ENCODE measurements at places on chromosomes 3 and 15. TPM values are rescaled to one million over a fixed set of nuclear protein-coding genes. Genes with fewer than 3 reads are reported as not detected.

CLDN18 gene
- total RNA-seq, result not detected

C3orf20 gene
- 0.10 TPM for total RNA-seq

PPP1R14D gene
- not detected for total RNA-seq

- DNase-seq, result no peak
Observed at GRCh38 chr3:55333046-55333445, 154.1 kb downstream of the WNT5A start.

DNA sequence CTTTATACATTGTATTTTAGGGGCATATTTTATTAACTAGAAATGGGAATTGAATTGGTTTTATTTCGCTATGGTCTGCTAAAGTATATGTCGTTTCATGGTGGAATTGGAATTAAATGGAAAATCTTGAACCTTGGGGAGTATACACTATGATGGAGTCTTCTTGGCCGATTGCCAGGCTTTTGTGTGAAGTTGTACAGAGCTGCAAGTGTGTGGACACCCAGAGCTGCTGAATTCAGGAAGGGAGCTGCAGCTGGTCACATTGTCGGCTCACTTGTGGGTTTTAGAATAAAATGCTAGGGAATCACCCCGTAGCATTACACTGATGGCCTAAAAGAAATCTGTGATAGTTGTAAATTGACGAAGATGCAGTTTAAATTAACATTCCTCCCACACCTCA lies 35.1 kb downstream of the USP3 start:
- no peak for DNase-seq

GRCh38 chr3:29348316-29348715 lies 67.4 kb downstream of the RBMS3 start:
- DNase-seq, result no peak

DNA sequence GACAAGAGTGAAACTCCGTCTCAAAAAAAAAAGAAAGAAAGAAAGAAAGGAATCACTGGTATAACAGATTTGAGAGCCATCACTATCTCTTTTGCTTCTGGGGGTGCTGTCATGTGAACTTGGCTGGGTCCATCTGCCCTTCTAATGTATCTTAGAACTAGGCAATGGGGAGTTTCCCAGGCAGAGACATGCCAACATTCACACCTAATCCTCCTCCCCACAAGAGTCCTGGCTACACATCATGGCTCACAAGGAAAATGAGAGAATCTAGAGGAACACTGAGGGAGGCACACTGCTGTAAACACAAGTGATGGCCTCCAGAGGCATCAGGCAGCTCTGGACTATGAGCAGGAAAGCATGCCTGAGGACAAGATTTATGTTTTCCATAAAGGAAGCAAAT lies 67.8 kb upstream of the PPP2R3A start:
- DNase-seq, result no peak

GRCh38 chr3:172692751-172693338 lies 18.0 kb downstream of the NCEH1 start:
- DNase-seq, result no peak

DNA sequence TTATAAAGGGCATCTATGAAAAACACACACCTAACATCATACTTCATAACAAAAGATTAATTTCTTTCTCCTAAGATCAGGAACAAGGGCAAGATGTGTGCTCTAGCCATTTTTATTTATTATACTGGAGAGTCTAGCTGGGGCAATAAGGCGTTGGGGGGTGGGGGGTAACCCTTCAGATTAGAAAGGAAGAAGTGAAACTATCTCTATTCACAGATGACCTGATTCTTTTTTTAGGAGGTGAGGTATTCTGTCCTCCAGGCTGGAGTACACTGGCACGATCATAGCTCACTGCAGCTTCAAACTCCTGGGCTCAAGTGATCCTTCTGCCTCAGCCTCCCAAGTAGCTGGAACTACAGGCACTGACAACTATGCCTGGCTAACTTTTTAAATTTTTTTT lies 89.5 kb upstream of the MANF start:
- DNase-seq, result no peak

DNA sequence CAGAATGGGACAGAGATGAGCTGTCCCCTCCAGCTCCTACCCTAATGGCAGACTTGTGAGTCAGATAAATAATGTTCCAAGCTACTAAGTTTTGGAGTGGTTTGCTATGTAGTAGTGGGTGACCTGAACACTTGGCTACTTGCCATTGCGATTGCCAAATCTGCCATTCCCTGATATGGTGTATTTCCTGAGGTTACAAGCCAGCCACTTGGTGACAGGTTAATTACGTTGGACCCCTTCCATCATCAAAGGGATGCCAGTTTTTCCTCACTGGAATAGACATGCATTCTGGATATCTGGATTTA lies 33.6 kb downstream of the MORF4L1 start:
- DNase-seq, result no peak

GRCh38 chr15:49715211-49715610 lies 94.4 kb downstream of the DTWD1 start:
- DNase-seq, result no peak

All from posterior vena cava (tissue), 2 donors.